CD4-positive, alpha-beta T cell treated with Interleukin-6 for 4 hours (primary cell): ENCODE measurements at places on chromosomes 7 and 10.

- peak; percentile 66 for DNase-seq
Observed at GRCh38 chr10:69327463-69328379, 49.4 kb downstream of the HK1 start.

DNA sequence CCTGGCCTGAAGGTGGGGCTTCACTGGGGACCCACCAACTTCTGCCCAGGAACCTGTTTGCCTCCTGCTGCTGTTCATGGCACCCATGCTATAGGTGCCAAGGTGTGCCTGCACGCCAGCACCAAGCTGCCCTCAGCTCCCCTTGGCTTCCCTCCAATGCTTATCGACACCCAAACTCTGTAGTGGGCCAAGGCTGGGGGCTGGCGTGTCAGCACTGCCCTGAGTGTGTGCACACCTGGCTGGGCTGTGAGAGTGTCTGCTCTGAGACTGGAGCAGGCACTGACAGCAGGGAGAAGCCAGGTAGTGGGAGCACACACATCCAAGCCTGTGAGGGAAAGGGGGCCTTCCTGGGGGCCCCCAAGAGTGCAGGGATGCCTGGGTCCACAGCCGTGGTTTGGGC lies 43.1 kb upstream of the TUBB8 start:
- DNase-seq, result no peak

DNA sequence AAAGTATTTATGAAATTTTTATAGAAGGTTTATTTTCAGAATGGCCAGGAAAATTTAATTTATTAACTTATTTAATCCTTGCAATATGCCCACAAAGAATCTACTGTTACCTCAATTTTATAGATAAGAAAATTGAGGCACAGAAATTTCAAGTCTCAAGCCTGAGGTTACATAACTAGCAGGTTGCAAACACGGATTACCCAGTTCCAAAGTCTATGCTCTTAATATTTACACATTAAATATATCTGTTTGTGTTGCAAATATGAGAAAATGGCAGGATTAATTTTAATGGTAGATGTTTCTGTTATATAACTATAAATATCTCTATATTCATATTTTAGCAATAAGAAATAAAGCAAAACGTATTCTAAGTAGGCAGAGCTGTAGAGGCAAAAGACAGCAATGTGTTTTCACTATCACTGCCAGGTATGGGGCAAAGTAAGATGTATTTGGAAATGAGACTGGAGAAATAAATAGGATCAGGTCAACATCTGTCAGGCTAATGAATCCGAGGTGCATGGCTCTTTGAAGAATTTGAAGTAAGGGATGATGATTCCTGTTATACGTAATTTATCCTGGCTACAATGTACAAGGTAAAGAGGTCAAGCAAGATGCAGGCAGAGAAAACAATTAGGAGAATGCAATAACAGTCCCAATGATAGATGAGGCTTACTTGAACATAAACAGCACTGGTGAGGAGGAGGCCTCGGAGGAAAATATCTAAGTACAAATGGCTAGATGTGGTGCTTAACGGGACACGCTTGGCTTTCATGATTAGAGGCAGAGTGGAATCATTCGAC lies 354.1 kb upstream of the VSTM2A start:
- DNase-seq, result no peak

DNA sequence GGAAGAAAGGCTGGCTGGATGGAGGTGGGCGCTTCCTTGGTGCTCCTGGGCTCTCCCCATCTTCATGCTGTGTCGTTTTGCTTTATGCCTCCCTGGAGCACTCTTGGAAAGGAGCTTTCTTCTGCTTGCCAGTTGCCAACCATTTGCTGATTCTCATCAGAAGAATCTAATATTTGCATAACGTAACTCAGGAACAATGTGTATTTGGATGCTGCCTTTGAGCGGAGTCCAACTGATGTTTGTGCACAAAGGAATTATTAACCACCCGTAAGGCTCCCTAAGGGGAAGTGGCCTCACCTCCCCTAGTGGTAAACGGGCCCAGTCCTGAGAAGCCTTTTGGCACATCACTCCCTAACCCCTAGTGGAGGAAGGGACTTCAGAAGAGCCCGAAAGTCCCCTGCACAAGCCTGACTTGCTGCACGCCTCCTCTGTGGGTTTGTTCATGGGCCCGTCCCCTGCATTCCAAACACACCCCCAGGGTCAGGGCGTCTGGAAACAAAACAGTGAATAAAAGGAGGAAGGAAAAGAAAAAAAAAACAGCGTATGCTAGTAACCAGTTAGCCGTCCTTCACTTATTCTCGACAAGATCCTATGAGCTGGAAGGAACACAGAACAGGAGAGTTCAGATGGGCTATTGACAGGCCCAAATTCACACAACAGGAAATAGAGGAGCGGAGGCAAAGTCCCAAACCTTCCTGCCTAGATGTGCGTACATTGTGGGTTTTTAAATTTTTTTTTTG lies 602.2 kb downstream of the LRMDA start:
- DNase-seq, result no peak

- DNase-seq, result peak; percentile 63
Observed at GRCh38 chr7:37440738-37441385, 7.8 kb downstream of the ELMO1 start.

- DNase-seq, result no peak
Observed at GRCh38 chr7:16743236-16743635, 10.3 kb upstream of the TSPAN13 start.

DNA sequence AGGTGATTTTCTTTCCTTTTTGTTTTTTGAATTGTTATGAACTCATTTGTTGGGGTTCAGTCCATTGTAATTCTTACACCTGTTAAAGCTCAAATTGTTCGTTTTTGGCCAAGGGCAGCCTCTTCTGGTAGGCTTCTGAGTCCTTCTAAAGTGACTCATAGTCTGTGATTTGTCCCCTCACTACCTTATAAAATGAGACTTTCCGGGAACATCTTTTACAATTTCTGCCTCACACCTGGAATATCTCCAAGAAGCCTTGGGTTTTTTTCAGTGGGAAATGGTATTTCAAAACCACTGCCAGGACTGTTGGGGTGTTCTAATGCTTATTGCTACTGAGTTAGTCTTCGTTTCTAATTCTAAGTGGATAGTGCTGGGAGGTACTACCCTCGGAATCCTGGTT lies 56.7 kb downstream of the BMPR1A start:
- DNase-seq, result no peak

DNA sequence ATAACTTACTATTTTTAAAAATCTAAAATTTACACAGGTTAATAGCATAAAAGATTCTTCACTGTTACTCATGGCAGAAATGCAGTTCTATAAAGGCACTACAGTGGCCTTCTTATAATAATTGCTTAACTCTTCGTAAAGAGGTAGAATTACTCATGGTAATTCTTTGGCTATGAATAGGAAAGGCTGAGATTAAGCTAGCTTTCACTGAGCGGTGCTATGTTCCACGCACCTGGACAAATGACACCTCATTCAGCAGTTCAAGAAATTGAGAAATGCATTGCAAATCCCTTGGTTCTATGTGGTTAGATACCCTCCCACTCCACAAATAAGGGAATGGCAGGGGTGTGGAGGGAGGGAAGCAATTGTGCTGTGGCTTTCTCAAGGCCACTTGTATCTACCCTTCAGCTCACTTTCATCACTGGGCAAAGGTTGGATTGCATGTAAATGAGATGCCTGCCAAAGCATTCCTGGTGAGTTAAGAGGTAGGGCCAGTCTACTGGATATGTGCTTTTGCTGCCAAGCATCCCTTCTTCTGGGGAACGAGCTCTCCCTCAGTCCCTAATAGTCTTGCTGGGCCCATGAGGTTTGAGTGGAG lies 210.9 kb downstream of the TEX36 start:
- no peak for DNase-seq

- DNase-seq, result peak; percentile 50
Observed at GRCh38 chr7:140478246-140479061, 851 bp downstream of the MKRN1 start.

DNA sequence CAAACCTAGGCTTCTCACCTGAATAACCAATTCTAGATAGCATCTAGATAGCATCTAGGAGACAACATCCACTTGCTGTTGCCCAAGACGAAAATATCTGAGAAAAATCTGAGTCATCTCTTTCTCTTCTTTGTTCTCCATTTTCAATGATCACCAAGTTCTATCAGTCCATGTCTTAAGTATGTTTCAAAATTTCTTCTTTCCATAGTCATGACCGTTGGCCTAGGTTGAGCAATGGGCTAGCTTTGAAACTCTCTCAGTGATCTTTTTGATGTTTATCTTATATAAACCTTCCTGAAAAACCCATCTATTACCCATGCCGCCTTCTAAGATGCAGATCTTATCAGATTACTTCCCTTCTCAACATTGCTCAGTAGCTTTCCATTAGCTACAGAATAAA lies 23.4 kb upstream of the CASD1 start:
- no peak for DNase-seq

DNA sequence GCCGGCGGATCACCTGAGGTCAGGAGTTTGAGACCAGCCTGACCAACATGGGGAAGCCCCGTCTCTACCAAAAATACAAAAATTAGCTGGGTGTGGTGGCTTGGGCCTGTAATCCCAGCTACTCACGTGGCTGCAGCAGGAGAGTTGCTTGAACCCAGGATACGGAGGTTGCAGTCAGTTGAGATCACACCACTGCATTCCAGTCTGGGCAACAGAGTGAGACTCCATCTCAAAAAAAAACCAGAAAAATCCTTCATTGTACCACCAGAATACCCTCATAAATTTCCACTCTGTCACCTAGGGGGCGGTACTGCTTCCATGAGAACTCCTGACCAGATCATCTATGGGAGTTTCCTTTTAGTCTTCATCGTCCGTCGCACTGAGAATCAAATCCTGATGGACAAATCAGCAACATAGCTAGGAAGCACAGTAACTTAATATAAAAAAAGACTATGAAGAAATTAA lies 225.8 kb upstream of the KLF14 start:
- DNase-seq, result peak; percentile 28

DNA sequence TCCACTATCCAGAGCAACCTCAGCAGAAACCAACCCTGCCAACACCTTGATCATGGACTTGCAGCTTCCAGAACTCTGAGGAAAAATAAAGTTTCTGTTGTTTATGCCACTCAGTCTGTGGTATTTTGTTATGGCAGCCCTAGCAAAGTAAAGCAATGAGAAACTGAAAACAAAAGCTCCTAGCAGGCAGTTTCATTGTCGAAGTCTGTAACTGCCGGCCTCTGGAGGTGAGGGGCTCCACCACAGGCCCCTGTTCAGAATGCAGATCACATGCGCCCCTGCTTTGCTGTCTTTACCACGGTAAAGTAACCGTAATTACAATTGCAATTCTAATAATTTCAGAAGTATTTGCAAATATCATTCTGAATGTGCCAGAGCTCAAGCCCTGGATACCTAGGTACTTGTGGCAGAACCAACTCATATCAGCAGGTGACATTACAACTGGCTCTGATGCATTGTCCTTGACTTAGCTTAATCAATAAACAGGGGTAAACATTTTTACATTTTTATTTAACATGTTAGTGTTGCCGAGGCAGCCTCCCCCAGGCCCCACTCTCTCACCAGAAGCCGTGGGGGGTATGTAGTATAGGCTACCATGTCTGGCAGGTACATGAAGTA lies 193.2 kb downstream of the ELMO1 start:
- no peak for DNase-seq

GRCh38 chr7:55140221-55140940 lies 121.6 kb downstream of the EGFR start:
- no peak for DNase-seq

DNA sequence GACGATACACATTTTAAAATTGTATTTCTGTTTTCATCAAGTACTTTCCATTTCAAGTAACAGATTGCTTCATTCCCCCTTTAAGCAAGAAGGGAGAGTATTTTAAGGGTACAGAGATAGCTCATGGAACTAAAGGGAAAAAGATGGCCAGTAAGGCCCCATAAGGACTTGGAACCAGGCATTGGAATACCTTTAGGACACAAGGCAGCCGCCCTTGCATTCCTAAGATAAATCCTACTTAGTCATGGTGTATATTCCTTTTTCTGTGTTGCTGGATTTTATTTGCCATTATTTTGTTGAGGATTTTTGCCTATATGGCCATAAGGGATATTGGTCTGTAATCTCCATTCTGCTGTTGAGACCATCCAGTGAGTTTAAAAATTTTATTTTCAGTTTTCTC lies 49.2 kb downstream of the BTRC start:
- DNase-seq, result no peak

- peak; percentile 70 for DNase-seq
Observed at GRCh38 chr7:135147899-135148721, at the start of gene TMEM140. TSS of gene TMEM140 (plus strand) at chr7:135148072. CDS start at chr7:135164442, 16,370 bp downstream.

DNA sequence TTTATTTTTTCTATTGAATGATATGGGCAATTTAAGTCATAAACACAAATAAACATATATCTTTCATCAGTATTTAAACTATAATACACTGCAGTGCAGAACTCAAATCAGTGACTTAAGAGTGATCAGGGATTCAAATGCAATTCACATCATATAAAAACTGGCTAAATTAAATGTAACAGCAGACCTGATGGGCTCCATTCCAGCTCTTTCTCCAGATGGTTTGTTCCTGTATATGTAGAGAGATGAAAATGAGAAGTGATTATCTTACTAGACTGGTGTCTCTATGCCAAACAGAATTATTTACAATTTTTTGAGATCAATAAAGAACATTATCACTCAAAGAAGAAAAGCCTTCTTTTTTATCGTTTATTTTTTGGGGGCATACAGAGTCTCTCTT lies 568.8 kb upstream of the ADARB2 start:
- DNase-seq, result no peak

- DNase-seq, result no peak
Observed at GRCh38 chr10:62270020-62270419, 1.4 kb upstream of the RTKN2 start.

DNA sequence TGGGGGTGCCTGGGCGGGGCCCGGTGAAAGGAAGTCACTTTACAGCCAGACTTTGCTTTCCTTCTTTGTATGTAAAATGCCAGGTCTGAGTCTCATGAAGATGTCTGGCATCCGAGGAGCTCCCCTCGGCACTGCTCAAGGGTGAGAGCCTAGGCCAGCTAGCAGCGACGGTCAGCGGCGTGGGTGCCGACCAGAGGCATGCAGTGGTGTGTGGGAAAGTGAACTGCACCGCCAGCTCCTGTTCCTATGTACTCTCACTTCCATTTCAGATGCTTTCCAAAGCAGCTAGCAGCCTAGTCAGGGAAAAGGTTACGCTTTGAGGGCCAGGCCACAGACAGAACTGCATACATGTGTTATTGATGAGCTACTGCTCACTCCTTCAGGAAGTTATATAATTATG lies 172.8 kb downstream of the ZMYND11 start:
- DNase-seq, result no peak

DNA sequence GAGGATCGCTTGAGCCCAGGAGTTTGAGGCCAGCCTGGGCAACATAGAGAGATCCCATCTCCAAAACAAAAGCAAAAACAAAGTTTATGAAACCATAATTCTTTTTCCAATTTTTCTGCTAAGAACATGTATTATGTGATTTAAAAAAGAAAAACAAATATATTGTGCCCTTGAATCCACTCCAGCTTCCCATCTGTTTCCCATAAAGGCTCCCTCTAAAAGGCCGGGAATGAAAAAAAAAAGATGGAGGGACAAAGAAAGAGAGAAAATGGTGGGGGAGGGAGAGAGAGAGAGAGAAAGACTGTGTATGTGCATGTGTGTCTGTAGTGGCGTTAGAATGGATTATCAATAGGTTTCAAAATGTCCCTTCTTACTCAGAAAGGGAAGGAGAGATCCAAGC lies 20.5 kb upstream of the GSDME start:
- DNase-seq, result no peak
